ENCODE measurements at places on chromosomes 4 and X.

DNA sequence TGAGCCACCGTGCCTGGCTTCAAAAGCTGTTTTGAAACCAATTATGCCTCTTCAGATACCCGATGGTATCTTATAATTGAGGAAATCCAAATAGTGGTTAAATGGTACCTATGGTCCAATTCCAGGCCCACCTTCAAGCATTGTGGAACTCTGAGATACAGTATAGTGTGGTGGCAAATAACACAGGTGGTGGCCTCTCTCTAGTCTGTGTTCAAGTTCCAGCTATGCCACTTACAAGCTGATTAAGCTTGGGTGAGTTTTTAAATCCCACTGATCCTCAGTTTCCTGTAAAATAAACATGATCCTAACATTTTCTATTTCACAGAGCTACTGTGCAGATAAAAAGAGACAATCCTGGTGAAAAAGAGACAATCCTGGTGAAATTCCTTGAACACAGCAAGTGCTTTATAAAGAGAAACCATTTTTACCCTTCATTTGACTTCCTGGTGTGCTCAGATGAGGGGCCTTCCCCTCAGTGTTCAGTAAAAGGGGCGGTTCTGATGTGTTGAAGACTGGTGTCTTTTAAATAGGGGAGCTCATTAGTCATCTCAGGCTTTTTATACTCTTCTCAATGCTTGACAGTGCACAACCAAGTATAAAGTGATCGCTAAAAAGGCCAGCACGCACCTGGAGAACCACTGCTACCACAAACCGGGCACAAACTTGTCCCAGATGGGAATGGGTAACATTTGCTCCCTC lies 30.8 kb upstream of the CD40LG start:
- DNase-seq: no peak

- DNase-seq: no peak
Measured at GRCh38 chrX:39985071-39985470, 112.7 kb downstream of the BCOR start.

DNA sequence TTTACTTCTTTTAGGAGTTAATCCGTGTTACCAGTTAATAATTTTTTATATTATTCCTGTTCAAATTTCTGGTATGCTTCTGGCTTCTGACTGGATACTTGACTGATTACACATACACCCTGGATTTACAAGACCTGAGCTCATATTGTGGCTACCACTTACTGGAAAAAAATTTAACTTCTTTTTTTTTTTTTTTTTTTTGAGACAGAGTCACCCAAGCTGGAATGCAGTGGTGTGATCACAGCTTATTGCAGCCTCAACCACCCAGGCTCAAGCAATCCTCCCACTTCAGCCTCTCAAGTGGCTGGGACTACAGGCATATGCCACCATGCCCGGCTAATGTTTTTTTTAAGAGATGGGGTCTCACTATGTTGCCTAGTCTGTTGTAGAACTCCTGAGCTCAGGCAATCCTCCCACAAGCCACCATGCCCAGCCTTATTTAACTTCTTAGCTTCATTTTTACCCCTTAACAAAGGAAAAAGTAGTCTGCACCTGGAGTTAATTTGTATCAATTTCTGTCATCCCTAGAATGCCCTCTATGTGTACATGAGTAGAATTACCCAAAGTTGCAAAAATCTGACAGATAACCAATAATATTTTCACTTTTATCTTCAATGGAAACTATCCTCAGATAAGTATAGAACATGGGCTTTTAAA lies 50.3 kb downstream of the TMEM165 start:
- no peak for DNase-seq

GRCh38 chr4:165294907-165295306 lies 32.6 kb upstream of the MSMO1 start:
- DNase-seq: no peak

- no peak for DNase-seq
Measured at GRCh38 chr4:182627996-182628395, 289.2 kb downstream of the DCTD start.

DNA sequence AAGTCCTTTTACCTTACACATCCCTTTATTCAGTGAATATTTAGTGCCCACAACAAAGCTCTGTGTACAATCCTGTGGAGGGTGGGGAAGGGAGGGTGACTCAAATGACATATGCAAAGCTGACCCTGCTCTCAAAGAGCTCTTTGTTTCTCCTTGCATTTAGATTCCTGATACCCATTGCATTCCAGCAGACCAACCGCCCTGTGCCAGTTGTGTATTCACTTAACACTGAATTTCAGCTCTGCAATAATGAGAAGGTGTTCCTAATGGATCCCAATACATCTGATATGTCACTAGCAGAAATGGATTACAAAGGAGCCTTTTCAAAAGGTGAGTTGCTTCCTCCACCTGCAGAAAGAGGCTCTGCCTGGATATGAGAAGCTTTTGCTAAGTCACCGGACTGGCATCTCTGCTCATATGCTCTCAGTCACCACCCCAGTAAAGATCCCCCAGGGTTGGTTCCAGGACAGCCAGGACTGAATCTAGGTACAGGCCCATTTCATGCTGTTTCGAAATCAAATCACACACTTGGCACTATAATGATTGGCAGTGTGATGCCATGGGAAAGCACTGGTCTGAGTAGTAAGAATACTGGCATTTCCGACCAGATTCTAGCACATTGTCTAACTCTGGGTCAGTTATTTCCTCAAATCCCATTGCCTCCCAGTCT lies 17.1 kb upstream of the ANXA3 start:
- DNase-seq: no peak

DNA sequence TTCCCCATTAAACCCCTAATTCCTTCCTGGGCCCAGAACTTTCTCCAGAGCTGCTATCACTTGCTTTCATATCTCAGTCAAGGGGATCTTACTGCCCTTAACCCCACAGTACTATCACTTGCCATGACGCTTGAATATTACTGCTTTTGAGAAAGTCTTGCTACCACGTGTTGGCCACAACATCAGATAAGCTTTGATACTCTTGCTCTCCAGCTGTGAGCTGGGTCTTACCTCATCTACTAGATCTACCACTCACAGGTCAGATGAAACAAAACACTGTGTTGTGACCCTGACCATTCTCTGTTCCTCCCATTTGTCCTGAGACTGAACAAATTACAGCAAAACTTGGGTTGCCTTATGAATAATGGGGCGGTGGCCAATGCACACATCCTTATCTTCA lies 12.1 kb upstream of the TAPT1 start:
- no peak for DNase-seq

GRCh38 chrX:13468096-13468495 lies 101.3 kb upstream of the EGFL6 start:
- DNase-seq: no peak

DNA sequence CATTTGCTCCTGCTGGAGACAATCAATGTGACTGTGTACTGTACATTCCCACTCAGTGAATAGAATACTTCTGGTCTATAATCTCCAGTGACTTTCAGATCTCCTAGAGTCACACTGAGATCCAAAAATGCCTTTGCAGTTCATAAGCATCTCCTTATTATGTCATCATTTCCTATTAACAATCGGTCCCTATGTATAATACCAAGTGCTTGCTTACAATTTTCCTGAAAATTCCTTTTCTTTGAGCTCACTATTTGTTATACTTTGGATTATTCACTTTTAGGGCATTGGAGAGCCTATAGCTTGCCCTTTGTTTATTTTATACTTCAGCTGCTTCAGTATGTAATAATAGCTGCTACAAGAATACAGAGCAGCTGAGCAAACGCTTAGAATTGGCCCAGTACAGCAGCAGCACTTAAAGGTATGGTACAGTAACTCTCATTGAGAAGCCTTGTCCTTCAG lies 313.0 kb downstream of the DCTD start:
- DNase-seq: no peak

DNA sequence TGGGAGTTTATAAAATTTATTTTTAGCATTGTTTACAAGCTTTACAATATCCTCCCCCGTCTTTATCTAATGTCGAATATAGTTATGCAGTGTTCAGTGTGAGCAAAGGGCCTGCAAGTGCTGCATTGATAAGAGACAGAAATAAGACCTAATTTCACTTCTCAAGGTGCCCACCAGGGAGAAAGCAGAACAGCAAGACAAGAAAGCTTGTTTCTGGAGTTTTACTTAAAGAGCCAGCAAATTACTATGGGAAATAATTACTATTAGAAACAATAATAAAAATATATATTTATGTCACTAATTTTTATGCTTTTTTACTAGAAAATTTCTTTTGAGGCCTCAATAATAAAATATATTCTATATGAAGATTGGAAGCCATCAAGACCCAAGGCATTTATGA lies 2677.7 kb downstream of the ARAP2 start:
- no peak for DNase-seq

DNA sequence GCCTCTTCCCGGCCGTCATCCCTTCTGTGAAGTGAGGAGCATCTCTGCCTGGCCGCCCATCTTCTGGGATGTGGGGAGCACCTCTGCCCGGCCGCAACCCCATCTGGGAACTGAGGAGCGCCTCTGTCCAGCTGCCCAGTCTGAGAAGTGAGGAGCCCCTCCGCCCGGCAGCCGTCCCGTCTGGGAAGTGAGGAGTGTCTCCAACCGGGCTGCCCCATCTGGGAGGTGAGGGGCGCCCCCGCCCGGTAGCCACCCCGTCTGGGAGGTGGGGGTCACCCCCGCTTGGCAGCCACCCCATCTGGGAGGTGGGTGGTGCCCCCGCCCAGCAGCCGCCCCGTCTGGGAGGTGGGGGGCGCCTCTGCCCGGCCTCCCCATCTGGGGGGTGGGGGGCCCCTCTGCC lies 142.3 kb downstream of the LAS1L start:
- no peak for DNase-seq

DNA sequence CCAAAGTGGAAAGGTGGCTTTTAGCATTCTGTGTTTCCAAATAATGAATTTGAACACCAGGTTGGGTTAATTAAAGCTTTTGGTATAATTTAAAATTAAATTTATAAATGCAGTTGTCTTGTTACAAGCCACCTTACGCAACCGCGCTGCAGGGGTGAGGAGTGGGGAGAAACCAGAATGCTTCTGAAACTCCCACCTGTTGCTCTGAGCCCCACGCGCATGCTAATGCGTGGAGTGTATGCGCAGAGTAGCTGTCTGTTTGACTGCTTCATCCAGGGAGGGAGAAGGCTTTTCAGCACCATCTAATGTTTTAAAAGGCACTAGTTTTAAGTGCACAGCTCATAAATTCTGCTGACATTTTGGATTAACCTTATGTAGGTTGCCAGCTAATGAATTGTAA lies 12.5 kb downstream of the OGT start:
- DNase-seq: no peak

DNA sequence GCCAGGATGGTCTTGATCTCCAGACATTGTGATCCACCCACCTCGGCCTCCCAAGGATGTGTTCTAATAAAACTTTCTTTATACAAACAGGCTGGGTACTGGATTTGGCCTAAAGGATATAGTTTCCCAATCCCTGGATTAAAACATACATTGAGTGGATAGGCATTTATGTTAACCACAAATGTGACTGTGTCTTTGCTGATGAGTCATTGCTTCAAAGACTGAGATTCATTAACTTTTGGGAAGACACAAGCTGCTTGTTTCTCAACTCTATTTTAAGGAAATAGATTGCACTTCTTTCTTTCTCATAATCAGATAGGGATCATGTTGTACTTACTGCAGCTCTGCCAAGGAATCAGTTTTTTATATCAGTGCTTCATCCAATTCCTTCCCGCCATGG lies 131.3 kb upstream of the AGA start:
- DNase-seq: no peak

DNA sequence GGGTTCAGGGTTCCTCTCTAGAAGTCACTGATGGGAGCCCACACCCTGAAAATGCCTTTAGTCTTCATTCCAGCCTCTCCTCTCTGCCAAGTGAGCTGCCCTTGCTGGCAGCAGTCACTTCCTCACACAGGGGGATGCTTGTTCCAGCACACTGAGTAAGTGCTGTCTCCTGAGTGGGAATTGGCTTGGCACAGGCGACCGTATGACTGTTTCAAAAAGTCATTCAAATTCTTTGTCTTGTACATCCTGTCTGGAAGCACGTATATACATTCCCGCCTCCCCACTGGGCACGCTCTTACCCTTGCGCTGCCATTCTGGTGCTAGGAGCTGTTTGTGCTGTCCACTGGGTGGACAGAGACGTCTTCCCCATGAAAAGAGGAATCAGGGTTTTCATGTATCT lies 40.2 kb upstream of the CD99 start:
- no peak for DNase-seq

GRCh38 chr4:23835774-23836478 lies 53.9 kb downstream of the PPARGC1A start:
- DNase-seq: no peak

Measured in HAP-1 (cell line).